Esophagus muscularis mucosa (tissue), 4 donors: ENCODE measurements at places on chromosomes 7 and 10. TPM values are rescaled to one million over a fixed set of nuclear protein-coding genes. Genes with fewer than 3 reads are reported as not detected.

AKR1C8 gene
- not detected for total RNA-seq

EBF3 gene
- 7.3 TPM for total RNA-seq

CAMK2B gene
- total RNA-seq, result 1.2 TPM

PKD1L1 gene
- total RNA-seq, result 0.80 TPM

KIF11 gene
- total RNA-seq, result 0.42 TPM

BRI3 gene
- 65.2 TPM for total RNA-seq

GRCh38 chr7:946256-946996 lies 8.1 kb downstream of the ADAP1 start:
- H3K4me3 ChIP-seq, result no peak overlapping the region
- no peak overlapping the region for H3K27ac ChIP-seq
- DNase-seq, result no peak
- H3K27me3 ChIP-seq, result no peaks in the 10 kb centered on the region
- H3K4me1 ChIP-seq, result no peaks in the 10 kb centered on the region
- H3K36me3 ChIP-seq, result peaks cover 9% of the 10 kb centered on the region

DNA sequence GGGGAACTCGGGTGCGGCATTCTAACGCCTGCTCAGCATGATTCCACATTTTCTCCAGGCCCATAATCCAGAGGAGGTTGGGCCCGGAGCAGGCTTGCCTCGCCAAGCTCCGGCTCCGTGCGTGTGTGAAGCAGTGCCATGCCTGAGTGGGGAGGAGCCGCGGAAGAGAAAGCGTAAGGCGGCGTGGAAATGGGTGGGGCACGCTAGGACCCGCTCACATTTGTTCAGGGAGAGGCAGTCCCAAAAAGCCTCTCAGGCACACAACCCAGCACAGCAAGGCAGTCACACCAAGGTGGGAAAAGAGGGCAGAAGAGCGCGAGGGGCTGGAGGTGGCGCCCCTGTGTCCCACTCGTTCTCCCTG lies 695 bp upstream of the VDAC2 start:
- H3K4me3 ChIP-seq, result peak overlapping the region; percentile 99
- H3K27ac ChIP-seq, result peak overlapping the region; percentile 98
- H3K27me3 ChIP-seq, result no peaks in the 10 kb centered on the region
- H3K36me3 ChIP-seq, result peaks cover 26% of the 10 kb centered on the region
- H3K4me1 ChIP-seq, result peaks cover 60% of the 10 kb centered on the region

GRCh38 chr7:19020062-19020461 lies 97.4 kb downstream of the TWIST1 start:
- H3K27ac ChIP-seq, result no peak overlapping the region
- H3K4me3 ChIP-seq, result no peak overlapping the region
- no peak for DNase-seq
- H3K36me3 ChIP-seq, result no peaks in the 10 kb centered on the region
- no peaks in the 10 kb centered on the region for H3K27me3 ChIP-seq

DNA sequence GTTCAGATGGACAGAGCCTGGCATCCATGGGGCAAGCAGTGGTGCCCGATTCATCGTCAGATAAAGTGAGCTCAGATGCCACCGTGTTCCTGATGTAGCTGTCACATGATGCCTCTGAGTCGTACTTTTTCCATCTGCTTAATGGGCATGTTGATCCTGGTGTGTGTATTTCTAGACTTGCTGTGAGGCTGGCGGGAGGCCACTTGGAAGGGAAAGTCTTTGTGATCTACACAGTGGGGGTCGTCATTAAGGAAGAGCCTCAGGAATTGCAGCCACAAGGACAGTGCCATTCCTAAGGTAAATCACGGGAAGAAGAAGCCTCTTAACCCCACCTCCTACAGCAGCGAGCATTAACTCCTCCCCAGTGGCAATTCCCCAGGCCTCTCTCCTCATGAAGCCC lies 63.0 kb downstream of the RGS10 start:
- H3K4me3 ChIP-seq, result no peak overlapping the region
- H3K27ac ChIP-seq, result no peak overlapping the region
- peaks cover 14% of the 10 kb centered on the region for H3K4me1 ChIP-seq

DNA sequence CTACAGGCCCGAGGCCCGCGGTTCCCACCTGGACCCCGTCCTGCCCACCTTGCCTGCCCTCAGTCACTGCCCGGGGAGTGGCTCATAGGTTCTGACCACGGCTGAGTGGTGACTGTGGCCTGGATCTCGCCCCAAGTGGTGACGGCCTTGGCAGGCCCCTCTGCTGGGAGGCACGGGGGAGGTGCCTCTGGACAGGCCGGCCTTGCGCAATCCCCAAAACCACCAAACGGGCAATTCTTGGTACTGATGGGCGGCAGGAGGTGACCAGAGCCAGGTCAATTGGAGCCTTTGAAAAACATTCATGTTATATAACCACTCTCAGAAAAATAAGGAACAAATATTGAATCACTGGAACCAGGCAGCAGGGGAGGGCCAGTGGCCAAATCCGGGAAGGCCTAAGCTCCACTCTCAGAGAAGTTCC lies 83.4 kb downstream of the PRKAG2 start:
- no peak overlapping the region for H3K4me3 ChIP-seq
- H3K27ac ChIP-seq, result no peak overlapping the region
- H3K36me3 ChIP-seq, result no peaks in the 10 kb centered on the region
- DNase-seq, result no peak
- H3K4me1 ChIP-seq, result peaks cover 38% of the 10 kb centered on the region

DNA sequence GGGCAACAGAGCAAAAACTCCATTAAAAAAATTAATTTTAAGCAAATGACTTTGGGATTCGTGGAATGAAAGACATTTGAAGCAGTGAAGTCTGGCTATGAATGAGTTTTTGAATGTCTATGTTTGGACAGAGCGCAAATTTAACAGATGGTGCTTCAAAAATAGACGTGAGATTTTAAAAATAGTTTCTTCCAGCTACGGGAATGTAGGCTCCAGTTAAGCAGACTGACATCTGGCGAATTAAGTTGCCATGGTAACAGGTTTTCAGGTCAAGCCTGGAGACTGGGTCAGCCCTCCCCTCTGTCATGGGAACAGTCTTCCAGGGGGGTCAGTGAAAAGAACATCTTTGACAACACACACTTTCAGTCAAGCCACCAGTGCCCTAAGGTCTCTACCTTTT lies 62.0 kb downstream of the MYOF start:
- DNase-seq, result no peak
- peak overlapping the region; percentile 78 for H3K27ac ChIP-seq
- peaks cover under 1% of the 10 kb centered on the region for H3K36me3 ChIP-seq
- no peaks in the 10 kb centered on the region for H3K27me3 ChIP-seq
- H3K4me1 ChIP-seq, result peaks cover 51% of the 10 kb centered on the region

- no peak overlapping the region for H3K4me3 ChIP-seq
- H3K4me1 ChIP-seq, result peaks cover 7% of the 10 kb centered on the region
- H3K27me3 ChIP-seq, result no peaks in the 10 kb centered on the region
Measured at GRCh38 chr7:7176406-7177043, 5.8 kb upstream of the C1GALT1 start.

GRCh38 chr10:101829561-101830315 lies 11.5 kb upstream of the OGA start:
- peak overlapping the region; percentile 54 for H3K4me3 ChIP-seq
- peaks cover 11% of the 10 kb centered on the region for H3K36me3 ChIP-seq
- H3K27me3 ChIP-seq, result no peaks in the 10 kb centered on the region
- H3K27ac ChIP-seq, result peak overlapping the region; percentile 65

DNA sequence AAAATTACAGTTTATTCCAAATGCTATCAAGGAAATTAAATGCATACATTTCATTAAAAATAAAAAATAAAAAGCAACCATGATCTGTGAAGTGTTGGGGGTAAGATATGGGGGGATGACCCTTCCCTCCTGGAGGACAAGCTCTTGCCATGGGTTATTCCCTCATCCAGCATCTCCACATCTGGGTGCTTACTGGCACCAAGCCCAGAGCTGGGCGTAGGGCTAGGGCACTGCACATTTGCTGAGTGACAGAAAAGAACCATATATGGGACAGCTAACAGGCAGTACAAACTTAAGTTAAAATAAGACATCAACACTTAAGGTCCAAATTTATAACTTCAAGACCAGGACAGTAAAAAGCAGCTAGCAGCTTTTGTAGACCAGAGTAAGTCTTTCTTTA lies 10.2 kb downstream of the CCDC6 start:
- H3K36me3 ChIP-seq, result no peaks in the 10 kb centered on the region
- peaks cover 98% of the 10 kb centered on the region for H3K4me1 ChIP-seq
- H3K4me3 ChIP-seq, result no peak overlapping the region
- no peak for DNase-seq

DNA sequence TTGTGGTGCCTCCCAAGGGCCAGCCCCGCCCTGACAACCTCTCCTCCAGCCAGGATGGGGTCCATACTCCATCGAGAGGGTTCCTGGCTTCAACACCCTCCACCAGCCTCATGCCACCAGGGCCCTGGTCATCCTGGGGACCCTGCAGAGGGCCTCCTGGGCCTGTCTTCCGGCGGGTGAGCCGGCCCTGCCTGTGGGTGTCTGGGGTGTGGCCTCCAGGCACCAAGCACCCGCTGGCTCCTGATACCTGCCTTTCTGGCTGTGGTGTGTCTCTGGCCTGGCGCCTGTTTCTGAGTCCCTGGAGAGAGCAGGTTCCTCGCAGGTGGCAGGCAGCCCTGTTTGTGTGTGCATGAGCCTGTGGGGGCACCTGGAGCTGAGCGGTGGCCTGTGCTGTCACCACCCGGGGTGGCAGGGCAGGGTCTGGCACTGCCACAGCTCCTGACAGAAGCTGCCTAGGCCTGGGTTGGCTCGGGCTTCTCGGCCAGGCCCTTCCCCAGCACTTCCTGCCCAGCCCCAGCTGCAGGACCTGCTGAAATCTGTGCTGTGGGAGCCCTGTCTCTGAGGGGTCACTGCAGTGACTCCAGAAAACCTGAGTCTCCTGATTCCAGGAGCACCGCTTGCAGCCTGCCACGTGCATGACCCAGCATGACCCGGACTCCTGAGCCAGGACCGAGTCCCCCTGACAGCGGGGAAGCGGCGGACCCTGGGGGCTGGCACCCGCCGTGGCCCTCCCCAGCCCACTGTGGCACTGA lies 18.4 kb downstream of the ADAM8 start:
- H3K36me3 ChIP-seq, result no peaks in the 10 kb centered on the region
- DNase-seq, result no peak

- no peak overlapping the region for H3K4me3 ChIP-seq
- no peaks in the 10 kb centered on the region for H3K27me3 ChIP-seq
- no peak overlapping the region for H3K27ac ChIP-seq
- no peaks in the 10 kb centered on the region for H3K36me3 ChIP-seq
Measured at GRCh38 chr10:35464825-35465456, 128.6 kb downstream of the CCNY start.

DNA sequence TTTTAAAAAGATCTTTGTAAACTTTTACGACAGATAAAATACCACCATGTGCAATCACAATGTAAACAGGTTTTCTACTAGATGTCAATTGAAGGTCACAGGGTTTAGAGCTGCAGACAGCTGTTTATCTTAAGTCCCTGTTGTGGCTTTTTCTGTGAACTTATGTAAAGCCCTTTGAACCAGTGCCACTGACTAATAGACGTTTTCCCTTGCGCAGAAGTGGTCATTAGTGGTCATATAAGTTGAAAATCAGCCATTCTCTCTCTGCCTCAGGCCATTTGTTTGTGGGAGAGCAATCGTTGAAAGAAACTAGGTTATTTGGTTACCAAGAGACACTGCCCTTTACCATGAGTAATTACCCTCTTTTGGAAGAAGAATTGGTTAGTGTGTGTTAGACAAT lies 23.9 kb downstream of the CACNB2 start:
- H3K36me3 ChIP-seq, result no peaks in the 10 kb centered on the region
- H3K4me3 ChIP-seq, result peak overlapping the region; percentile 3
- peak overlapping the region; percentile 79 for H3K27ac ChIP-seq
